HS-27A (cell line): ENCODE measurements at places on chromosomes 7 and 10.
A peak's percentile ranks its signal among the peaks of the same experiment; 100 is the strongest.

- DNase-seq: no peak
These were observed 13.9 kb downstream of the ARHGAP19 start for GRCh38 chr10:97278491-97278989.

- DNase-seq: no peak
These were observed 11.8 kb downstream of the NANOS1 start for GRCh38 chr10:119041326-119041725.

- DNase-seq: no peak
These were observed 4.4 kb downstream of the MYL7 start for GRCh38 chr7:44136731-44137130.

GRCh38 chr10:8104721-8105120, 50.2 kb downstream of the GATA3 start:
- no peak for DNase-seq

DNA sequence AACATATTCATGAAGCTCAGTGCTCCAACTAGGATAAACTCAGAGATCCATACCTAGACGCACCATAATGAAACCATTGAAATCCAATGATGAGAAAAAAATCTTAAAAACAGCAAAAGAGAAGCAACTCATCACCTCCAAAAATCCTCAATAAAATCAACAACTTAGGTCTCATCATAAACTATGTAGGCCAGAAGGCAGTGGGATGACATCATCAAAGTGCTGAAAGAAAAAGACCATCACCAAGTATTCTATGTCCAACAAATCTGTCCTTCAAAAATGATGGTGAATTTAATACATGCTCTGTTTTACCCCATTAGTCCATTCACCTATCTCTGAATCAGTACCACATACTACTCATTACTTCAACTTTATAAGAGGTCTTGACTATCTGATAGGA, 304.4 kb downstream of the HDAC9 start:
- DNase-seq: no peak

DNA sequence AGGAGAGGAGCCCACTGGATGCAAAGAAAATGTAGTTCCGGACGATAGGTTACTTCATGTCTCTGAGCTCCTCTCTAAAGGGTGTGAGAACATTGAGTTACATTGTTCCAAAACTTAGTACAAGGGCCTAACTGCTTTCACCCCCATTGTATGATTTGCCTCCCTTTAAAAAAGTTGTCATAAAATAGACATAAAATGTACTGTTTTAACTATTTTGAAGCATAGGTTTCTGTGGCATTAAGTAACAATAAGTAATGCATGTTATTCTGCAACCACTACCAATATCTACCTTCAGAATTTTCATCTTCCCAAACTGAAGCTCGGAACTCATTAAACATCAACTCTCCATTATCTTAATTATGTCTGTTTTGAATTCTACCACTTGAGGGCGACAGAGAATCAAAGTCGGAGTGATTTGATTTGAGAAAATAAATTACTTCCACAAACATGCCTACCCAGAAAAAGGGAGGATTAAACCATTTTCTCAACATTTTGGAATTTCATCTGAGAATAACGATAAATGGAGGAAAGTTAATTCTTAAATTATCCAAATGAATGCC, 2.7 kb downstream of the IGFBP1 start:
- no peak for DNase-seq

DNA sequence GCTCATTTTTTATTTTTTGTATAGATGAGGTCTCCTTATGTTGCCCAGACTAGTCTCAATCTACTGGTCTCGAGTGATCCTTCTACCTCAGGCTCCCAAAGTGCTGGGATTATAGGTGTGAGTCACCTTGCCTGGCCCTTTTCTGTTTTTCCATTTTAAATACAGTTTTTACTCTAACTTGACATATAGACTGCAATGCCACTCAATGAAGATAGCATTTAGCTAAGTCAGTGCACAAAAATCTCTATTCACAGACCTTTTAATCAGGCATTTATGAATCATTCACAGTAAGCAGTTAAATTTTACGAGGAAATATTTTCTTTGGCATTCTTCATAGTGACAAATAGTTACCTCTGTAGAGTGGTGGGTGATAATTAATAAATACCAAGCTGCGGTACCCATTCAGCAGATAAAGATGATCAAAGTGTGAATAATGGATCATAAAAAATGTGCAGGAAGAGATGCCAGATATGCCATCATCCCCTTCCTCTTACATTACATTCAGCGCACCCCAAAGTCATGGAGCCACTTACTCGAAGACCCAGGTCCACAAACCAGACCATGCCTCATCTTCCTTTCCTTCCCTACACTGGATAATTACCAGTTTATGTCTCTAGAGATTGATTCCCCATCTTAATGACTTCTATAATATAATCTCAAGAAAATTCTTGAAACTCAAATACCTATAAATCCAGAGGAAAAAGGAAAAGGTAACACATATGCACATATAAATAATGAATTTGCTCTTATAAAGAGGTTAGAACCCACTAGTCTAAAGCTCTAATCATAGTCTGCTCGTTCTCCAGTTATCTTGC, 56.0 kb downstream of the UBE2H start:
- peak; percentile 9 for DNase-seq

GRCh38 chr10:6512182-6512581, 67.9 kb downstream of the PRKCQ start:
- DNase-seq: no peak

DNA sequence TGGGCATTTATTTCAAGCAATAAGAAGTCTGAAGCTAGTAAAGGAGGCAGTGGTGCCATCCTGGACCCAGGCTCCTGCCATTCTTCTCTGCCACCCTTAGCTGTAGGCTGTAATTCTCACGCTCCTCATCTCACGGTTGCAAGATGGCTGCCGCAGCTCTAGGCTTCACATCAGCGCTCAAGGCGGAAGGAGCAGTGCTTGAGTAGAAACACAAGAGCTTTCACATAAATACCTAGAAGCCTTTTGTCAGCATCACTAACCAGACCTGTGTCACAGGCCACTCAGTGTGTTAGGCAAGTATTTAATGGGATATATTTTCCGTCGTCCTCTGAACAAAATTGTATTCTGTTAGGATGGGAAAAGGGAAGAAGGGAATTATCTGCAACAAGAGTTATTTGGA, 118.9 kb upstream of the KLF14 start:
- DNase-seq: no peak

- no peak for DNase-seq
These were observed 56.6 kb upstream of the RAB18 start for GRCh38 chr10:27447540-27447939.

DNA sequence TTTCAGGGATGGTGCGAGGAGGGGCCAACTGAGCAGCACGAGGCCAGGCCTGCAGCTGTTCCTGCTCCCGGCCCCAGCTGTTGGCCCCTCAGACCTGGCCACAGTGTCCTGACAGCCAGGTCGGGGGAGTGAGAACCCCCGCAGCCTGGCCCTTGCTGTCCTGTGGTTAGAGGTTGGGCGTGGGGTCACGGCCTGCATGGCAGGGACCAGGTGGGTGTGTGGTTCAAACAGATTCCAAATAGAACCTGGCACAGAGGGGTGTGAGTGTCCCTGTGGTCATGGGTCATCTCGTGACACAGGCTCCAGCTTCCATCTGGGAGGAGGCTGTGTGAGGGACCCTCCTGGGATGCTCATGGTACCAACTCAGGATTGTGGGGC, 10.3 kb downstream of the NPTX2 start:
- no peak for DNase-seq

DNA sequence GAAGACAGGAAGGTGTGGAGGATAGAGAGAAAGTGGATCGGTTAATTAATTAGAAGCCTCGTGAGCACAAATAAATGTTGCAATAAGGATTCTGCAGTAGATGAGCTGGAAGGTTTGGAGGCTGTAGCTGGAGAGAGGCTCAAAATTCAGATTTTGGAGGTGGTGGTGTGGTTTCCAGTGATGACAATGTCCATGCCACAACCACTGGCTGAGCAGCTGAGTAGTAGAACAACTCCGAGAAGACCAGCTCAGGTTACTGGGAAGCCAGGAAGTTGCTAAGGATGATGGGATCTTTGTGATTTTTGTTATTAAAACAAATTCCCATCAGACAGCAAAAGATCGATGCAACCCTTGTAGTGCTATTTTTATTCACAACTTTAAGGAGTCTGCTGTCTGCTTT, 7.7 kb downstream of the SLC26A4 start:
- no peak for DNase-seq

GRCh38 chr7:91692800-91693199, 187.7 kb downstream of the MTERF1 start:
- DNase-seq: no peak

DNA sequence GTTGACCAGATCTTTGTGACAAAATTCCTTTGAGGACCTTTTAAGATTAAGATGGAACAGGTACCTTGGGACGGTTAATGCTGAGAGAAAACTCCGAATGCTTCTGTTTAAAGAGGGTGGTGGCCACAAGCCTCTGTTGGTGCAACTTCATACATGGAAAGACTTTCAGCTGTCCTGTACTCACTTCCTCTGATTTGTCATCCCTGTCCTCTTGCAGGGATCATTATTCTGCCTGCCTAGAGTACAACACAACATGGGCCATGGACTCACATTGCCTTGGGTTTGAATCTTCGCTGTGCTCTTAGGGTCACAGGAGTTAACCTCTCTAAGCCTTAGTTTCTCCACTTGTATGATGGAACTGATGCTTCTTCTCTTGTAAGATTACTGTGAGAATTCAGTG, 75.1 kb downstream of the ENTPD1 start:
- no peak for DNase-seq

GRCh38 chr10:51201947-51202346, 127.7 kb downstream of the PRKG1 start:
- no peak for DNase-seq

- DNase-seq: no peak
These were observed 40.8 kb upstream of the INSIG1 start for GRCh38 chr7:155256761-155257481.

- DNase-seq: no peak
These were observed 95.0 kb downstream of the LSM5 start for GRCh38 chr7:32395168-32395567.

DNA sequence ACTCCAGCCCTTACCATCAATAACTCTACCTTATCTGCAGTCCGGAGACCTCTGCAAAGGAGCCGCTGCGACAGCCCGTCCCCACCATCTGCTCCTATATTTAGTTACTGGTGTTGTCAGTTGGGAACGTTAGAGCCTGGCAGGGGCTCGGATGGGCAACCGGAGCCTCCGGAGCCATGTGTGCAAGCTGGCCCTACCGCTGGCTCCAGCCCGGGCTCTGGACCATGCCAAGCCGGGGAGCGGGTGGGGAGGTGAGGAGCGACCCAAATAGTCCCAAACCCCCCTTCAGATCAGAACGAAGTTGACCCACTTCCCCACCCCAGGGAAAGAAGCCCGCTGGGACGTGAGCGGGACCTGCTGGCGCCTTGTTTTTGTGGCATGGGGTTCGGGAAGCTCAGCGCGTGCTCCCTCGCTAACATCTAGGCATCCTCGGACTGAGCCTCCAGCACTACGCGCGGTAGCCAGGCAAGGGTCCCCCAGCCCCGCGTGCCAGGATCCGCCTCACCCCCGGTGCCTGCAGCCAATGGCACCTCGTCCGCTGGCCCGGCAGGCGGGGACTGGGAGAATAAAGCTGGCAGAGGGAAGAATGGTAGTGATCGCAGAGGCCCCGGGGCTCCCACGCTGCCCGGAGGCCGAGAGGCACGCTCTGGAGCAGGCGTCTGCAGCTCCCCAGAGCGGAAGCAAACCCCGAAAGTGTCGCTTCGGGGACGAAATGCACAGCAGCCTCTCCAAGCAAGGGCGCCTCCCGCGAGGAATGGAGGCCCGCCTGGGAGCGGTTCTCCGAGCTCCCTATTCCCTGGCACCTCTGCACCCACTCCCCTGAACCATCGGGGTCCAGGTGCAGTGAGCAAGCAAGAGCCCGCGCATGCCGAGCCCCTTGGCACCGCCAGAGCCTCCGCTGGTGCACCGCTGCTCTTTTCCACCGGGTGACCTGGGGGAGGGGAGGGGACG, 679 bp downstream of the LRRC20 start:
- DNase-seq: no peak

- no peak for DNase-seq
These were observed 124.8 kb upstream of the RPA3 start for GRCh38 chr7:7843240-7843639.

DNA sequence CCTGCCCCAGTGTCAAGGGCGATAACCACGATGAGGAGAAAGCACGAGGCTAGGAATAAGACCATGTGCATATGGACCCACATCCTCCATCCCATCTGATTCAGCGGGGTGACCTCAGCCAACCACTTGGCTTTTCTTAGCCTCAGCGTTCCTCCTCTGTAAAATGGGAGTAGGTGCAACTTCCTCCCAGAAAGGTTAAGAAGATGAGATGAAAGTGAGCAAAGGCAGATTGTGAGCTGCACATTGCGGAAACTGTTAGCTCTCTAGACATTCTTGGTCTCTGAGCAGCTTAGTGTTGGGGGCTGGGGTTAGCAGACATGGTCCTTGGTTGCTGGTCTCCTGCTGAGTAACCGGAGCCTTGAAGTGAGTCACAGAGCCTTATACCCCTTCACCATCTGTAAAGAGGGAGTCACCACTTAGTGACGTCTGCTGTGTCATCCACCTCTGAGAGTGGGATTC, 497.3 kb upstream of the GALNT17 start:
- DNase-seq: no peak

GRCh38 chr7:139714163-139714901, 63.5 kb downstream of the HIPK2 start:
- no peak for DNase-seq

- no peak for DNase-seq
These were observed 425.3 kb downstream of the INHBA start for GRCh38 chr7:41277561-41277960.

DNA sequence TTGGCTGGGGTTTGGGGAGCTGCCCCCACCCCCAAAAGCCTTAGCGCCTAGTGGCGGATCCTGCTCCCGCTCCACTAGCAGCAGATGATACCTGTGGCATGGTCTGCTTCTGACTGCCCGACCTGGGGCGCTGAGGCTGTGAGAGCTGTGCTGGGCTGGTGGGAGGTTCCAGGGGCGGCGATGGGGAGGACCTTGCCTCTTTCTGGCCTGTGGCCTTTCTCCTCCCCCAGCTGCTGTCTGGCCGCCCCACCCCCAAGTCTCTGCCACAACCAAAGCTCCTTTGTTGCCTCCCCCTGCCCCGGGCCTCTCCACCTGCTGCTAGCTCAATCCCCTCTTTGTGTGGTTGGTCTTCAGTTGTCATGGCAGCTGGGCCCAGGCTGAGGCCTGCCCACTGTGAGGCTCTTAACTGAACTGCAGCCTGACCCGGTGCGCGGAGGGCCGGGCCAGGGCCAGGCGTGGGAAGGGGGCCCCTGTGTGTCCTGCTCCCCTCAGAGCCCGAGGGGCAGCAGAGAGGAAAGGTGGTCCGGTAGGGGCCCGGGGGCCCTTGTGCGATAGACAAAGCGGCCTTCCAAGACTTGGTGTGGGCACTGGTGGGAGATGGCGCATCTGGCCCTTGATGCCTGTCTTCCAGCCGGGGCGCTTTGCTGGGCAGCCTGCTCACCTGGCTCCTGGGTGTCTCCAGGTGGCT, 4.7 kb downstream of the ZNF775 start:
- DNase-seq: no peak
